Mesenteric fat pad (tissue), 1 donor: ENCODE measurements at places on chromosomes 7 and 10. TPM values are rescaled to one million over a fixed set of nuclear protein-coding genes. Genes with fewer than 3 reads are reported as not detected.

- DNase-seq = no peak
Observed at GRCh38 chr10:97927622-97928021, 78.0 kb downstream of the GOLGA7B start.

The WDR86 gene
- 19.4 TPM for total RNA-seq

The BAG3 gene
- 83.3 TPM for total RNA-seq

The NRBF2 gene
- 25.0 TPM for total RNA-seq

The FEZF1 gene
- not detected for total RNA-seq

The HTR7 gene
- total RNA-seq = 0.74 TPM

DNA sequence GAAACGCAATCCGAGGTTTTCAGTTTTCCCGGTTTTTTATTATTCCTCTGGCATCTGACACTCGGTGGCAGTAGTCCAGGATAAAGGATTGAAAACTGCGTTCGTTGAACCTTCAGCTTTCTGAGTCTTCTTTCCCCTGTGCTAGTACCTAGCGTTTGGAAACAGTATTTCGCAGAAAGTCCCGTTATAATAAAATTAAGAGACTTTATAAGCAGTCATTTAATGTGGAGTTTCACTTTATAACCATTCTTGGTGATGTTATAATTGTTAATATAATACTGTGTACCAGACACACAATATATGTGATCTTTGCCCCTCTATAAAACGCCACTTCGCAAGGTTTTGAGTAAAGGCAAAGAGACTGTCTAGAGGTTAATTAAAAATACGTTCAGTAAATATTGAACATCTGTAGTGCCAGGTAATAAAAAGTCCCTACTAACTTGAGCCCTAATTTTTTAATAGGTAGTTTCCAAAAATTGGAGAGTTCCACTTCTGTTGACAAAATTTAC, 874 bp downstream of the CISD1 start:
- no peak for DNase-seq

DNA sequence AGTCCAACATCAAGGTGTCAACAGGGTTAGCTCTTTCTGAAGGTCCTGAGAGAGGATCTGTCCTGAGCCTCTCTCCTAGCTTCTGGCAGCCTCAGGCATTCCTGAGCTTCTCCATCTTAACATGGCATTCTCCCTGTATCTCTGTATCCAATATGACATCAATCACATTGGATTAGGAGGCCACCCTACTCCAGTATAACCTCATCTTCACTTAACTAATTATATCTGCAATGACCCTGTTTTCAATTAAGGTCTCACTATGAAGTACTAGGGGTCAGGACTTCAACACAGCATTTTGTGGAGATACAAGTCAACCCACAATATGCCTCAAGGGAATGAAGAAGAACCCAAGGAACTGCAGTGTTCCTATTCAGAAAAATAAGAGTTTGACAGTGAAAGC, 133.8 kb downstream of the RELN start:
- no peak for DNase-seq

The TMEM176A gene
- 64.3 TPM for total RNA-seq

The GIMAP2 gene
- total RNA-seq = 12.5 TPM

- DNase-seq = no peak
Observed at GRCh38 chr10:69892406-69892805, 90.7 kb downstream of the COL13A1 start.

- no peak for DNase-seq
Observed at GRCh38 chr10:102593074-102593803, 51.0 kb upstream of the TRIM8 start.

DNA sequence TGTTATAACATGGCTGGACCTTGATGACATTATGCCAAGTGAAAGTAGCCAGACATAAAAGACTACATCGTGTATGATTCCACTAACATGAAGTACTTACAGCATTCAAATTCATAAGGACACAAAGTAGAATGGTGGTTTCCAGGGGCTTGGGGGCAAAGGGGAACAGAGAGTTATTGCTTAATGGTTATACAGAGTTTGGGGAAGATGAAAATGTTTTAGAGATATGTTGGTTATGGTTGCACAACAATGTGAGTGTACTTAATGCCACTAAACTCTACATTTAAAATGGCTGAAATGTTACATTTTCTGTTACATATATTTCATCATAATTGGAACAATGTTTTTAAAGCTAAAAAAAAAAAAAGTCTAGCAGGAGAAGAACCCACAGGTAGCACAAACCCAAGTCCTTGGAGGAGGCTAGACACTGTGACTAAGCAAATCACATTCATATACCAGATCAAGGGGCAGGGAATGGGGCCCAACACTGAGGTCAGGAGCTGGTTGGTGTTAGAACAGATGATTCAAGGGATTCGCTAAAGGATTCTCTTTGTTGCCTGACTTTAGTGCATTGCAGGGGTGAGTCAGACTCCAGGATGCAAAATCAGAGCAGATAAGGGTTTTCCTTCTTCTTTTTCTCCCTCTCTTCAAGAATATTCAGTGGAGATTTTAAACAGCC, 25.1 kb upstream of the AOAH start:
- no peak for DNase-seq

- no peak for DNase-seq
Observed at GRCh38 chr7:111137296-111138192, 46.6 kb downstream of the LRRN3 start.

DNA sequence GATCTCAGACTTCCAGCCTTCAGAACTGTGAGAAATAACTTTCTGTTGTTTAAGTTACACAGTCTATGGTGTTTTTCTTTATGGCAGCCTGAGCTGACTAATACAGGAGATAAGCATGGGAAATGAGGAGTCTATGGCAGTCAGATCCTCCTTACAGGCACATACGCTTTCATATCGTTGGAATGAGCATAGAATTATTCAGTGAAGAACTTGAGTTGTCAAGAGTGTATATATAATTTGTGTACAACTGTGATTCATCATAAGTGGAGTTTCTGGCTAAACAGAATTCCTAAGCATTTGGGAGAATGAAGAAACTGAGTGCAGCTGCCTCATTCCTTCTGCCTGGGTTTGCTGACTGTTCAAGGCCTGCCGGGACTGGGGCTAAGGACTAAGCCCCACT, 516.7 kb downstream of the ADRA2A start:
- no peak for DNase-seq

DNA sequence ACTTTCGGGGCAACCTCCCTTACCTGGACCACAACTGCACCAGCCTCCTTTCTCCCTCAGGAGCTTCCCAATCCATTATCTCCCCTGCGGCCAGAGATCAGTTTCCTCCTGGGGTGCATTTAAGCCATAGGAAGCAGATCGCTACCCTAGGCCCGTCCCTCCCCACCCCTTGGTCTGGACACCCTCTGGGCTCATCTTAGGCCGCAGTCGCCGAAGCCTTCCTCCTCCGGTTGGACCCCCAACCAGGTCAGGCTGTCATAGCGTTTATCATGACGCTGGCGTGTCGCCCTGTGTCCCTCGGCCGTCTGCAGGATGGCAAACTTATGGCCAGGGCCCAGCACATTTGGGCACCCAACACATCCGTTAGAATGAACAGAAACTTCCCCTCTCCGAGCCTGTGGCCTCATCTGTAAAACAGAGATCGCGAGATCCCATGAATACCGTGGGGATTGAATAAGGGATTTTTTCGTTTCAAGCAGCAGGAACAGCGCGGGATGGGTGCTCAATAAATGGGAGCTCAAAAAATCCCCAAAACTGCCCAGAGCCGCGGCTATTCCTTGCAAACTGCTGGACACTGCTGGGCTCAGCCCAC, 669 bp upstream of the AP5Z1 start:
- no peak for DNase-seq

DNA sequence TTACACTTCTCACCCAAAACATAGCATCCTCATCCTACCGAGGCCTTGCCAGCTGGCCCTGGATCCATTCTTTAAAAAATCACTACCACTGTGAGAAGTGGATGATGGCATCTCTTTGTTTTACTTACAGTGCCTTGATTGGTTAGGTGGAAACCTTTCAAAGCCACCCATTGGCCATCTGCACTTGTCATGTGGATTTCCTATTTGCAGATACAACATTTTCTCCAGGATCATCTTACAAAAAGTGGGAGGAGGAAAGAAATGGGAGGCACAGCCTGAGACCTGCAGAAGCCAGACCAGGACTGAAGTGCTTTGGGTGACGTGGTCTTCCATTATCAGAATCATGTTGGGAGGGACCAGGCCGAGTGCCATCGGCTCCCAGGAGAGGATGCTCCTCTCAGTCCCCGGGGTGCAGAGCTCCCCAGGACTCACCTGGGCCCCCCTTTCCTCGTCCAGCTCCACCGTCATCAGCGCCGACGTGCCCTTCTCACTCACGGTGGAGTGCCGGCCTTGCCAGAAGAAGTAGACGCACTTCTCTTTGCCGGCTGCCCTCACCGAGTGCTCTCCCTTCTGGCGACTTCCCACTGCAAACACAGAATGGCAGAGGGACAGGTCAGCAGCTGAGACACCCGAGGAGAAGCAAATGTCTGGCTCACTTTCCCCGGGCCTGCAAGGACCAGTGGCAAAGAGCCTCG, 161.2 kb downstream of the SVIL start:
- no peak for DNase-seq

DNA sequence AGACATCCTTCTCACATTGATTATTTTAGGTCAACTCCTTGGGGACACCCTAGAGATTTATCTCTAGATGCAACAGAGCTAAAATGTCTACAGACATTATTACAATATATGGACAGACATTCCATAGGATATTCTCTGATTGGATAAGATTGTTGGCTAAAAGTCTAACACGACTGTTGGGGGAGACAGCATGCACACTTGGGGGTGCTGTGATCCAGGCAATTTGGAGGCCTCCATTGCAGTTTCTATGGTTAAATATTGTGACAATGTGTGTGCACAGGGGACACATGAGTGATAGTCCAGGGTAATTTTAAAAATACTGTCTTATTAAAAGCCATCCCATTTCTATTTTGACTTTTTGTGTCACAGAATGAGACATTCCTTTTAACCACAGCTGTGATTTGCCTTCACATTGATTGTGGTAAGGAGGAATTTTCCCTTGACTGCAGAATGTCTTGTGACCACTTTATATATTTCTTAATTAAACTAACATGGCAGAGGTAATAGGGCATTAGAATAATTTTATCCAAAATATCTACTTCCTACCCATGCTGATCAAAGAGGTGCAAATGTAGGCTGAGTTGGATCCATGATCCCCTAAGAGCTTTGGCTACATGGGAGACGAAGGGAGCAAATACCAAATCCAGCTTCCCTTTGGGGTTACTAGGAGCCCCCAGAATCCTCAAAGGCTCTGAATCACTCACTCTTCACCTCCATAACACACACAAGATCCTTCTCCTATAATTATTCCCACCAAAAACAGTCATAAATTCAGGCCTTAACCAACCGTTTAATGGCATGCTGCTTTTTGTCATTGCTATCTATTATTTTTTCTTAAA, 7.3 kb downstream of the TFPI2 start:
- DNase-seq = no peak

The CFTR gene
- total RNA-seq = 0.22 TPM

The DGKI gene
- total RNA-seq = 10.1 TPM

- DNase-seq = no peak
Observed at GRCh38 chr7:107354640-107355039, 115.2 kb upstream of the GPR22 start.

GRCh38 chr10:97210543-97210960, 24.8 kb upstream of the SLIT1 start:
- peak; percentile 85 for DNase-seq

DNA sequence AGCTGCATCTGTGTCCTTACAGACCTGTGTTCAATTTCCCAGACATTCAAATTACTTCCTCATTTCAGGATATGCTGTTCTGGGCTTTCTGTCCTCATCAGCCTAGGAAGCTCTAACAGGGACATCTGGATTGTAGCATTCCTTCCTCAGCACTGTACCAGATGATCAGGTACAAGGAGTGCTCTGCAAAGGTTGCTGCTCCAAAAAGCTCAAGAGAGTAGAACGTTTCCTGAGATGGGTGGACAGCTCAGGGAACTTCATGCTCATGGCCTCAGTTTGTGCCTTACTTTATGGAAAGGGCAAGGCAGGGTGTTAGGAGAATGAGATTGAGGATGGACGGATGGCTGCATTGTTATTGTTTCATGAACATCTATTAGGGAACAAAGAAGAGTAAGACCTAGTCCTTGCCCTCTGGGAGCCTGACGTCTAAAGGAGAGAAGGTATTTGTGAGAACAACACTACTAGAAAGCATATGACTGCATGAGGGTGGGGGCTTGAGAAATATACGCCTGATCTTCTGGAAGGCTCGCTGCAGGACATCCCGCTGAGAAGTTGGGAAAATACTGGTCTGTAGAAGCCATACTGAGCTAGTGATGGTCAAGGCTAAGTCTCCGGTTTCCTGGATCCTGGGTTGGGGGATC, 10.5 kb upstream of the ZNF212 start:
- no peak for DNase-seq

The VAX1 gene
- total RNA-seq = not detected

- DNase-seq = no peak
Observed at GRCh38 chr10:117578490-117578889, 35.9 kb downstream of the EMX2 start.

DNA sequence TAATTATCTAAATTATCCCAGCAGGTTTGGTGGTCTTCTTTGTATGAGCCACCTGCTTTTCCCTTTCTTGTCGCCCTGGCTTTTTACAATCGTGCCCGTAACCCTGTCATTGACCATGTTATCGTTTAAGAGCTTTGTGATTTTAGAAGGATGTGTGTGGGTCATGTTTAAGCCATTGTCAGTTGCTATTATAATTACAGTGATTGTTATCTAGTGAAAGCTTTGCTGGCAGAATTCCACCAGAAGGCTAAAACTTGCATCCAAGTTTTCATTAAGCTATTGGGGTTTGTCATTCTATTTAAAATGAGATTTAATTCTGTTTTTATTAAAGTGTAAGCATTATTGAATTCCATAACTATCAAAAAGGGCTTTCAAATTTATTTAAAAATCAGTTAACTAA, 354.2 kb upstream of the TMEM229A start:
- no peak for DNase-seq

DNA sequence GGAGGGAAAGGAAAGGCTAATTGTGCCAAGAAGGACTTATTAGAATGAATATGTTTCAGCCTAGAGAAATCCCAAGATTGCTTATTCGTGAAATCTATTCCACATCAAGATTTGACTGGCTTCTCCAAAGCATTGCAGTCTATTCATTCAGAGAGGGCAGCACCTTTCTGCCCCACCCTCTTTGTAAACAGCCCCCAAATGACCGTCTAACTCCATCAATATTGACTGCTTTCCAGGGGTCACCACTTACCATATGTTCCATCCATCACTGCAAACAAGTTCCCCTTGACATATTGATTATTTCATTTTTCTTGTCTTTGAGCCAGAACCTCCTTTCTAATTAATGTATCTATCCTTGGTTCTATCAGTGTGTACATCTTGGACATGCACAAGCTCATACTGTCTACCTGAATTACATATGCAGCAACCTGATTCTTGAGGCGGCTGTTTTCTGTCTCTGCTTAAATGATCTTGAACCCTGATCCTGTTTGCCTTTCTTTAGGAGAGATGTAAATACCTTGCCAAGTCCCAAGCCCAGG, 44.2 kb upstream of the PTER start:
- DNase-seq = no peak

GRCh38 chr7:39504963-39505362, 61.2 kb upstream of the YAE1 start:
- no peak for DNase-seq
